Upper lobe of right lung (tissue), 1 donor: ENCODE measurements at places on chromosomes 5 and 9. TPM values are rescaled to one million over a fixed set of nuclear protein-coding genes. Genes with fewer than 3 reads are reported as not detected.

DNA sequence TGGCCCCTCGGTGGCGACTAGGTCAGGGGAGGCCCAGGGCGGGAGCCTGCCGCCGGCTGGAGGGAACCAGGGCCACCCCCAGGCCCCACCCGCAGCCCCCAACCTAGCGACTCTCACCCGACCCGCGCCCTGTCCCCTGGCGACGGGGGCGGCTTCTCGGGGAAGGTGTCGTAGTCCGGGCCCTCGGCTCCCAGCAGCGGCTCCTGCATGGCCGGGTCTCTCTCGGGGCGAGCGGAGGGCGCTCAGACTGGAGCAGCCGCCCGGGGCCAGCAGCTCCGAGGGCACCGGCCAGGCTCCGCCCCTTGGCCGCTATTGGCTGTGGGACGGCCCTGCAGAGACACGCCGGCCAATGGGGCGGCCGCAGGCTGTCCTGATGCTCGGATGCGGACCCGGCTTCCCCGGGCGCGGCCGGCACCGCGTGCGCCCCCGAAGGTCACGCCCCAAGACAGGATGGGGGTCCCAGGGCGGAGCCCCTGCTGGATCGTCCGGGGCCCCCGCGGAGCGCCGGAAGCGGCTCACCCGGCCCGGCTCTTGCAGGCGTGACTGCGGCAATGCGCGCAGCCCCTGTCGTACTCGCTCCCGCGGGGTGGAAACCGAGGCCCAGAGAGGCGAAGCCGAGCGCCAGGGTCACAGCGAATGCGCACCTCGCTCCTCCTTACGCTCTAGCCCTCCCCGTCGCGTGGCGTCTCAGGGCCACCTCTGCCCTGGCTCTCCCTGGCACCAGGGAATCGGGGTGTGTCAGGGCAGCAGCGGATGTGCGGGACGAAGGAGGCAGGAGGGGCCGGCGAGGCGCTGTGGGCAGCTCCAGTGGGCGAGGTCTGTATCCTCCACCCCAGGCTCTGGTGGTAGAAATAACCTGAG, at the start of gene SLC2A6:
TSS of gene SLC2A6 (minus strand) at position 249 of the 861 bp plus-strand sequence. CDS start at position 209, 40 bp downstream.
- peaks cover 19% of the 10 kb centered on the region for H3K4me1 ChIP-seq
- peak; percentile 93 for DNase-seq
- H3K4me3 ChIP-seq: peak within 1 kb of the TSS; percentile 68
- H3K27me3 ChIP-seq: no peaks in the 10 kb centered on the region
- no peaks in the 10 kb centered on the region for H3K36me3 ChIP-seq
- H3K27ac ChIP-seq: peak within 1 kb of the TSS; percentile 71

DNA sequence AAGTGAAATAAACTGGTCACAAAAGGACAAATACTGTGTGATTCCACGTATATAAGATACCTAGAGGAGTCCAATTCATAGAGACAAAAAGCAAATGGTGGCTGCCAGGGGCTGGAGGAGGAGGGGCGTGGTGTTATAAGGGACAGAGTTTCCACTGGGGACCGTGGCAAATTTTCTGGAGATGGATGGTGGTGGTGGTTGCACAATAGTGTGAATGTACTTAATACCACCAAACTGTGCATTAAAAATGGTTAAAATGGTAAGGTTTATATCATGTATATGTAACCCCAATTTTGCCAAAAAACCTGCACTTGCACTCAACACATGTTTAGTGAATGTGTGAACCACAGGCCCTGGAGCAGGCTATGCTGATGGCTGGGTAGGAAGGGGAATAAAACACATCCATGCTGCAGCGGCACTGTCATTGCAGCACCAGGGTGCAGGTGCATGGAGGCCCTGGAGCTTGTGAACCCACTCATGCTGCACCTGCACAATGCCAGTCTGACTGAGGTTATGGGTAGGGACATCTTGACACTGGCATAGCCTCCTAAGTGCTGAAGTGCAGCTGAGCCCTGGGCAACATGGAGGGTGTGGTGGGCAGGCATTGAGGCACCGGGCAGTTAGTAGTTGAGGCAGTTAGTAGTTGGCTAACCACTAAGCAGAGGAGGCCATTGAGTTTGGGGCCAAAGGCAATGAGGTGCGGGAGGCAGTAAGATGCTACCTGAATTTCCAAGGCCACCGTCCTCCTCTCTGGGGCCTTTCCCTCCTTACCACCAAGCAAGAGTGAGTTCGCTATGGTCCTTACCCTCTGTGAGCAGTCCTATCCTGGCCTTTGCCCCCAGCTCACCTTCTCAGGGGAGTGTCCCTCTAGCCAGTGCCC, 3.5 kb upstream of the PHF2 start:
- no peak for DNase-seq
- no peaks in the 10 kb centered on the region for H3K36me3 ChIP-seq
- no peaks in the 10 kb centered on the region for H3K27me3 ChIP-seq
- no peak overlapping the region for H3K27ac ChIP-seq
- peaks cover 15% of the 10 kb centered on the region for H3K4me1 ChIP-seq

DNA sequence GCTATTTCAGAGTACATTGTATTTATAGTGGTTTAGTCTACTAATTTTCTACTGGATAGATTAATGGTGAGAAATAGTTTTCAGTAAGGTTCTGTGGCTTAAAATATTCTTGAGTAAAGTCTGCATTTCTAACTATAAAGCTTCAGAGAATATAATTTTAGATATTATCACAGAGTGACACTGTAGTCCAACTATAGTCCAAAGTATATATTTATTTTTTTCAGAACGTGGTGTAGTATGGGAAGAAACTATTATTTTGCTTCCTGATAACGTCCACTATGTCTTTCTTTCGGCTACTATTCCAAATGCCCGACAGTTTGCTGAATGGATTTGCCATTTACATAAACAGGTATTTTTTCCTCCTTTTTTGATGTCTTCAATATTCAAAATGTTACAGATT, 35.3 kb downstream of the MTREX start:
- no peaks in the 10 kb centered on the region for H3K27me3 ChIP-seq

DNA sequence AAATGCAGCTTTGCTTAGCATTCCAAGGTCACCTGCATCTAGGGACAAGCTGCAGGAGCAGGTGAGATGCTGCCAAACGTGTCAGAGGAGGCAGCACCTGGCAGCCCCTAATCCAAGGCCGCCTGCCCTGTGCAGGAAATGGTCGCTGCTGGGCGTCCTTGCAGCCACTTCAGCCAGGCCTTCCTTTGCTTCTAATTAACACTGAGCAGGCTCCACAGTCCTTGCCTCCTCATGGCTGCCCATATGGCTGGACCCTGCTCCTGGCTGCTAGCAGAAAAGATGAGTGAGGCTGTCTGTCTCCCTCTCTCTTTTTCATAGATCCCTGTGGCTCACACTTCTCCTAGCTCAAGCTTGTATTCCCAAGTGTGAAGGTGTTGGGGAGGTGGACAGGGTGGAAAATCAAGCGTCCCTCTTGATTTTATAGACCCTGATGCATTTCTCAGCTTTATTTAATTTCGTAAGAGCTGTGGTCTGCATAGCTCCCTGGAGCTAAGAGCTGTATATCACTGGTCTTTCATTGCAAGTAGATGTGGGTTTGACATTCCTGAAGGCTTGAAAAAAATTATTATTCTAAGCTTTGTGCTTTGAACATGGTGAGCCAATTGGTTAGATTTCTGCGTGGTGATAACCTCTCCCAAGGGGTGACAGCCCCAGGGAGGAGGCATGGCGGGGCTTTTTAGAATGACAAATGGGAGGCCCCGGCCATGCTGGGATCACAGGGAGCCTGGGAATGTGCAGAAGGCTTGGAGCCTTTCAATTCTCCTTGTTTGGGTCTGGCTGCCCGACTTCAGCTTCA, 193.8 kb downstream of the SLIT3 start:
- no peaks in the 10 kb centered on the region for H3K4me1 ChIP-seq
- no peak overlapping the region for H3K27ac ChIP-seq
- DNase-seq: no peak
- no peaks in the 10 kb centered on the region for H3K27me3 ChIP-seq

DNA sequence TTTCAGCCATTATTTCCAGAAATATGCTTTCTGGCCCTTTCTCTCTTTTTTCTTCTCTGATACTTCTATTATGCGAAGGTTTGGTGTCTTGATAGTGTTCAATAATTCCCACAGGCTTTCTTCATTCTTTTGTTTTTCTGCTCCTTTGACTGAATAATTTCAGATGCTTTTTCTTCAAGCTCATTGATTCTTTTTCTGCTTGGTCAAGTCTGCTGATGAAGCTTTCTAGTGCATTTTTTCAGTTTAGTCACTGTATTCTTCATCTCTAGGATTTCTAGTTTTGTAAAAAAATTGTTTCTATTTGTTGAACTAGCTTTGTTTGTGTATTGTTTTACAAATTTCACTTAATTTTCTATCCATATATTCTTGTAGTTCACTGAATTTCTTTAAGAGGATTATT, 304.0 kb upstream of the TARS1 start:
- no peaks in the 10 kb centered on the region for H3K36me3 ChIP-seq
- H3K27ac ChIP-seq: no peak overlapping the region
- H3K4me3 ChIP-seq: no peak overlapping the region
- DNase-seq: no peak
- H3K4me1 ChIP-seq: no peaks in the 10 kb centered on the region

DNA sequence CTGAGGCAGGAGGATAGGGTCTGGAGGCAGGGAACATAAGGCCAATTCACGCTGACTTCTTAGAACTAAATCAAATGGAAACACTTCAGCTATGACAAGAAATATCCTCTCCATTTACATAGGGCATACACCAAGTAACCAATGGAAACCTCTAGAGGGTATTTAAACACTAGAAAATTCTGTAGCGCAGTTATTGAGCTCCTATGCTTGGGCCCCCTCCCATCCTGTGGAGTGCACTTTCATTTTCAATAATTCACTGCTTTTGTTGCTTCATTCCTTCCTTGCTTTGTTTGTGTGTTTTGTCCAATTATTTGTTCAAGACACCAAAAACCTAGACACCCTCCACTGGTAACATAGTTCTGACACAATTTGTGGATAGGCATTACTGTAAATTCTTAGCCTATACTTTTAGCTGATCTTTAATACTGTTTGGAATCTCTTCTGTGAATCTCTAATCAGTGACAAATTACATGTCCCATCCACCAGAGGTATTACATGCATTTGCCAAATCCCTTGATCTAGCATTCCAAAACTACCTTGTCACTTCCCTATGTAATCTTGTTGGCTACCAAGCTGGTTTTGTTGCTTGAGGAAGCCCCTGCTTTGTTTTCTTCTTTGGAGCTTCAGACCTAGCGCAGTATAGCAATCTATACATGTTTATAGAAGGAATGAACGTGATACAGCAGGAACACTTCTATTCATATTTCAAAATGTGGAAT, 61.6 kb downstream of the ST8SIA4 start:
- H3K4me1 ChIP-seq: peaks cover 29% of the 10 kb centered on the region
- H3K27ac ChIP-seq: no peak overlapping the region
- DNase-seq: no peak
- H3K4me3 ChIP-seq: no peak overlapping the region

CACNA1B gene
- total RNA-seq: 0.29 TPM

- no peak for DNase-seq
- H3K27ac ChIP-seq: no peak overlapping the region
- no peaks in the 10 kb centered on the region for H3K36me3 ChIP-seq
- peaks cover 9% of the 10 kb centered on the region for H3K4me1 ChIP-seq
These were observed 24.8 kb upstream of the ANGPTL2 start for GRCh38 chr9:127147251-127147650.

- H3K27me3 ChIP-seq: no peaks in the 10 kb centered on the region
- no peak for DNase-seq
- peaks cover 9% of the 10 kb centered on the region for H3K4me1 ChIP-seq
- H3K36me3 ChIP-seq: no peaks in the 10 kb centered on the region
- H3K27ac ChIP-seq: peak overlapping the region; percentile 79
- peak overlapping the region; percentile 79 for H3K4me3 ChIP-seq
These were observed 795 bp downstream of the NDUFAF2 start for GRCh38 chr5:60945813-60946187.

- no peak overlapping the region for H3K27ac ChIP-seq
- no peak for DNase-seq
- no peak overlapping the region for H3K4me3 ChIP-seq
These were observed 65.8 kb upstream of the CDK5RAP2 start for GRCh38 chr9:120645760-120646159.

- no peaks in the 10 kb centered on the region for H3K27me3 ChIP-seq
- H3K4me1 ChIP-seq: no peaks in the 10 kb centered on the region
- no peak overlapping the region for H3K27ac ChIP-seq
- DNase-seq: no peak
- H3K36me3 ChIP-seq: no peaks in the 10 kb centered on the region
These were observed 146.8 kb upstream of the DAPK1 start for GRCh38 chr9:87350915-87351314.

GRCh38 chr5:112977440-112977861, 853 bp downstream of the DCP2 start:
- peaks cover 9% of the 10 kb centered on the region for H3K36me3 ChIP-seq
- peak overlapping the region; percentile 89 for H3K27ac ChIP-seq
- no peak for DNase-seq
- H3K4me3 ChIP-seq: peak overlapping the region; percentile 79

GRCh38 chr5:78472469-78473106, 112.2 kb downstream of the SCAMP1 start:
- H3K36me3 ChIP-seq: peaks cover 5% of the 10 kb centered on the region
- DNase-seq: no peak
- H3K27ac ChIP-seq: no peak overlapping the region
- no peaks in the 10 kb centered on the region for H3K4me1 ChIP-seq
- H3K27me3 ChIP-seq: no peaks in the 10 kb centered on the region

GRCh38 chr5:134440201-134440755, 28.6 kb upstream of the CDKN2AIPNL start:
- H3K36me3 ChIP-seq: no peaks in the 10 kb centered on the region
- no peaks in the 10 kb centered on the region for H3K27me3 ChIP-seq
- DNase-seq: peak; percentile 16
- no peak overlapping the region for H3K27ac ChIP-seq
- peaks cover 36% of the 10 kb centered on the region for H3K4me1 ChIP-seq

DMGDH gene
- total RNA-seq: 0.78 TPM

GRCh38 chr5:180105827-180106312, 34.3 kb upstream of the RNF130 start:
- no peak for DNase-seq
- no peak overlapping the region for H3K27ac ChIP-seq
- no peaks in the 10 kb centered on the region for H3K27me3 ChIP-seq
- no peaks in the 10 kb centered on the region for H3K36me3 ChIP-seq

DNA sequence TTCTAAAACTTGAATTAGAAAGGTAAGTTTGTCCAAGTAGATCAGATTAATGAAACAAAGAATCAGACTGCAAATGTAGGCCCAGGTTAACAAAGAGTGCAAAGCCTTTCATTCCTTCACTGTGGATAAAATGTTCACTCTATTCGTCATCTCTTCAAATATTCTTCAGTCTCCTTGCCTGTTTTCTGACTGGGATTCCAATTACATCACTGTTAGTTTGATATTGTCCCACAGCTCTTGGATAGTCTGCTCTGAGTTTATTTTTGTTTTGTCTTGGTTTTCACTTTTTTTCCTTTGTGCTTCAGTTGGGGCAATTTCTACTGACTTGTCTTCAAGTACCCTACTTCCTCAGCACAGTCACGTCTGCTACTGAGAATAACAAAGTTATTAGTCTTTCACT, 38.5 kb upstream of the GZMA start:
- H3K36me3 ChIP-seq: no peaks in the 10 kb centered on the region
- no peaks in the 10 kb centered on the region for H3K27me3 ChIP-seq
- no peak overlapping the region for H3K4me3 ChIP-seq
- DNase-seq: no peak

- no peak for DNase-seq
- no peaks in the 10 kb centered on the region for H3K4me1 ChIP-seq
- H3K27ac ChIP-seq: no peak overlapping the region
- peaks cover 40% of the 10 kb centered on the region for H3K36me3 ChIP-seq
- H3K27me3 ChIP-seq: no peaks in the 10 kb centered on the region
These were observed 42.2 kb downstream of the ERP44 start for GRCh38 chr9:100056561-100056960.
